ENCODE measurements at places on chromosomes 1 and 21. TPM values are rescaled to one million over a fixed set of nuclear protein-coding genes. Genes with fewer than 3 reads are reported as not detected.
A peak's percentile ranks its signal among the peaks of the same experiment; 100 is the strongest.

DNA sequence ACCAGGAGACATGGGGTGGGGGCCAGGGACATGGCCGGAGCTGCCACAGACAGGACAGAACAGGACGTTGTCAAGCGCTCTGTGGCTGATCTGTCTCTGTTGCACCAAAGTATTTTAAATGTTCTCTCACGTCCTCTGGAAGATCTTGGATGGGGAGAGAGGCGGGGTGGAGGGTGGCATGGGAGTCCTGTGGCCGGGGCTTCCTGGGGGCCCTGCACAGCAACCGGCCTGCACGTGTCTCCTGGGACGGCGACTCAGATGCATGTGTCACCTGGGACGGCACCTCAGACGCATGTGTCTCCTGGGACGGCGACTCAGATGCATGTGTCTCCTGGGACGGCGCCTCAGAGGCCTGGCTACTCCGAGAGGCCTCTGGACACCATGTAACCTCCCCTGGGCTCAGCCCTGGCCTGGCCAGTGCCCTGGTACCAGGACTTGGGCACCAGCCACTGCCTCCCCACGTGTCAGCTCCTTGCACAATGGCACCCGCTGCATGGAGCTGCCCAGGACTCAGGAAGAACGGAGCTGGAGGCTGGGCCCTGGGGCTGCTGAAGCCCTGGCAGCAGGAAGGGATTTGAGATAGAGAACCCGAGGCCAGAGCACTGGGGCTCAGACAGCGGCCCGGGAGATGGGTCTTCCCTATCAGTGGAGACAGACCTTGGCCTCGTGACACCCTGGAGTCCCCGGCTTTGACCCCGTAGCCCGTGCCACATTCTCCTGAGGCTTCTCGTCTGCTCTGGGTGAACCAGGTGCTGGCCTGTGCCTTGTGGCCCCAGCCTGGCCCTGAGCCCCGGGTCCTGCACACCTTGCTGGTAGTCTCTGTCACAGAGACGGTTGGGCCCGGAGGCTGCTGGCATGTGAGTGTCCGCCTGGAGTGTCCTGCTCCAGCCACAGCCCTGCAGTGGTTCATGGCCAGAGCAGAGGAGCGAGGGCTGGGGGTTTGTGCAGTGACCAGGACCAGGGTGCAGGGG lies 14.7 kb upstream of the SLC19A1 start:
- H3K27ac ChIP-seq = no peak overlapping the region
- H3K27me3 ChIP-seq = peaks cover 14% of the 10 kb centered on the region
- no peak for DNase-seq
- peaks cover 3% of the 10 kb centered on the region for H3K4me1 ChIP-seq

GRCh38 chr1:247431643-247432042 lies 15.7 kb downstream of the NLRP3 start:
- no peak overlapping the region for H3K4me3 ChIP-seq
- DNase-seq = no peak
- H3K36me3 ChIP-seq = no peaks in the 10 kb centered on the region
- peaks cover 11% of the 10 kb centered on the region for H3K27me3 ChIP-seq
- H3K4me1 ChIP-seq = no peaks in the 10 kb centered on the region

GRCh38 chr1:185681034-185681633 lies 53.1 kb upstream of the HMCN1 start:
- H3K4me1 ChIP-seq = peaks cover 12% of the 10 kb centered on the region
- no peaks in the 10 kb centered on the region for H3K27me3 ChIP-seq
- H3K36me3 ChIP-seq = no peaks in the 10 kb centered on the region
- H3K4me3 ChIP-seq = no peak overlapping the region
- DNase-seq = no peak

- no peak for DNase-seq
- H3K27me3 ChIP-seq = peaks cover 14% of the 10 kb centered on the region
Observed at GRCh38 chr1:171280599-171280998, 32.3 kb downstream of the FMO1 start.

GRCh38 chr1:33996281-33996680 lies 132.4 kb downstream of the HMGB4 start:
- no peaks in the 10 kb centered on the region for H3K36me3 ChIP-seq
- H3K27ac ChIP-seq = no peak overlapping the region
- no peak for DNase-seq
- H3K4me1 ChIP-seq = peaks cover 2% of the 10 kb centered on the region

- no peaks in the 10 kb centered on the region for H3K36me3 ChIP-seq
- H3K27me3 ChIP-seq = peaks cover 9% of the 10 kb centered on the region
- H3K27ac ChIP-seq = no peak overlapping the region
- no peak for DNase-seq
- H3K4me1 ChIP-seq = no peaks in the 10 kb centered on the region
Observed at GRCh38 chr1:234139966-234140365, 233.3 kb upstream of the COA6 start.

NOC2L gene
- 71.9 TPM for total RNA-seq

DNA sequence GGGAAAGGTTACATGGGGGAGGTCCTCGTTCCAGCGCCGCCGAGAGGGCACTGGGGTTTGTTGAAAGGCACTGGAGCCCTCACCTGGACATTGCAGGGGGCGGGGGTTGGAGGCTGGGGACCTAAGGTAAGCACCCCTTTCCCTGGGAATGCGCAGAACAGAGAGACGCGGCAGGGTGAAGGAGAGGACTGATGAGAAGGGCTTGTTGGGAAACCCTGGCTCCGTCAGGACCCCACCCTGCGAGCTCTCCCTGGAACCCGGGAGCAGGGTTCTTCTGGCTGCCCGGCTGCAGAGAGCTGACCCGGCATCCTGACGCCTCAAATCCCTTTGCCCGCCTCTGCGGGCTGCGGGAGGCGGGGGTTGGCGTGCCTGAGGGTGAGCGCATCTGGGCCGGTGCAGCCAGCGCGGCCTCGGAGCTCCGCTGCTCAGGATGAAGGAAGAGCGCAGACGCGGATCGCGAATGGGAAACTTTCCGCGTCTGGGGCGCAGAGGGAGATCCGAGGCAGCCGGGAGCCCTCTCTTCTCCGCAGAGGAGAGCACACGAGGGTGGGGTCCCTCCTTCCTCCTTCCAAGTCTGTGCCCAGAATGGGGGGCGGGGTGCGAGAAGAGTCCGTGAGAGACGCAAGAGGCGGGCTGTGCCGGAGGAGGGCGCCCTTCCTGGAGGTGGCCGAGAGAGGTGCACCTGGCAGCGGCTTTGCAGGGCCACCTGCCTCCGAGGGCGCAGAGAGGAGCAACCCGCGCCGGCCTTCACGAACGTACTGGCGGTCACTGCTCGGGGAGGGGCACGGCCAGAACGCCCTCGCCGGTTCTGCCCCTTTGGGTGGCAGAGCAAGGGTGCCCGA lies 2.4 kb downstream of the IGSF21 start:
- H3K27ac ChIP-seq = no peak overlapping the region
- H3K4me1 ChIP-seq = peaks cover 8% of the 10 kb centered on the region
- DNase-seq = peak; percentile 46
- peaks cover 87% of the 10 kb centered on the region for H3K27me3 ChIP-seq
- H3K36me3 ChIP-seq = no peaks in the 10 kb centered on the region

All from progenitor cell of endocrine pancreas (in vitro differentiated cells).